ENCODE measurements at places on chromosomes 5 and 9. TPM values are rescaled to one million over a fixed set of nuclear protein-coding genes. Genes with fewer than 3 reads are reported as not detected.

DNA sequence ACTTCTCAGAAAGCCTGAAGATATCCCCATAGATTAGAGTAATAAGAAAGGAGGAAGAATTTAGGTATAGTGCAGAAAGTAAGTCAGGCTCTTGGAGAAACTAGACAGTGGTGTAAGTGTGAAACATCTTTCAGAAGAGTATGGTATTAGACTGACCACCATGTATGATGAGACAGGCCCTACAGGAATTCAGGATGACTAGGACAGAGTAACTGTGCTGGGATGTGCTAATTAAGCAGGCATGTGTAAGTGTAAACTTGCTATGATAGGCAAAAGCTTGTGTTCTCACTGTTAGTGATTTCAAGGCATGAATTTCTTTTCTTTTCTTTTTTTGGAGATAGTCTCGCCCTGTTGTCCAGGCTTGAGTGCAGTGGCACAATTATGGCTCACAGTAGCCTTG lies 70.8 kb downstream of the RAB24 start:
- no peak for DNase-seq

GRCh38 chr9:77020413-77021290 lies 1.2 kb downstream of the FOXB2 start:
- DNase-seq, result no peak

HTR4 gene
- total RNA-seq, result 0.26 TPM

- no peak for DNase-seq
Observed at GRCh38 chr5:172123269-172123692, 64.7 kb downstream of the STK10 start.

- DNase-seq, result no peak
Observed at GRCh38 chr9:96067004-96067403, 191.5 kb downstream of the ERCC6L2 start.

DNA sequence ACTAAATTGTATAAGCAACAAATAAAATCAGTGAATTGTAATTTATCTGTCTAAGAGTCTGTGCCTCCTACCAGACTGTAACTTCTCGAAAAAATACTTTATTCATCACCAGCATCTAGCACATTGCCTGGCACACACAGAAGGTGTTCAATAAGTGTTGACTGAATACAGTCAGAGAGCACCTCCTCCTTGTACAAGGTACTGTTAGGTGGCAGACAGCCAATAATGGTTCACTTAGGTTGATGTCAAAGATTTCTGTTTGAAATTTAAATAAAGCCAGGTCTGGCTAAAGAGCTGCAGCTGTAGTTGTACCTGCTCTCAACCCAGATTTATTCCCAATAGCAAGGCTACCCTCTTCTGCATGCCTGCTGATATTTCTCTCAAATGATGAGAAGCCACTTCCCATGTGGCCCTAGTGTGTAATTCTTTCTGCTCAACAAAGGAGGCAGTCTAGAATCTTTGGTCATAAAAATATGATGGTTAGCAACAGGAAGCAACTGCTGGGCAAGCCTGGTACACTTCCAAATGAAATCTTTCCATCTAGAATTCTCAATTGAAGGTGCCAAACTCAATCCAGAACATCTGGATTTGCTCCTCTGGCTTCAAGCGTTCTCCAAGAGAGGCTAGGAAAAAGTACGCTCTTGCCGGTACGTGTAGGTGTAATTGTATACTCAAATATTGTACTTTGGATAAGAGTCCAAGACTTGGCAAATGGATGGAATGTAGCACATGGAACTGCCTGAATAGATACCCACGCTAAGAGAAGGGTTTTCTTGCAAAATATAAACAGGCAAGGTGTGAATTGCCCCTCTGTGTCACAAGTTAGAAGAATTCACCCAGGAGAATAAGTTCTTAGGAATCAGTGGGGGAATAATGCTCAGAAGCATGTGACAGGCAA lies 95.6 kb downstream of the NR6A1 start:
- DNase-seq, result no peak

- DNase-seq, result no peak
Observed at GRCh38 chr9:86096386-86096785, 3.0 kb downstream of the GOLM1 start.

EQTN gene
- 0.74 TPM for total RNA-seq

GRCh38 chr9:93814077-93814956 lies 140.8 kb downstream of the BARX1 start:
- no peak for DNase-seq

GRCh38 chr5:27020973-27021372 lies 17.4 kb downstream of the CDH9 start:
- no peak for DNase-seq

Measured in urinary bladder (tissue), 4 donors.